Coronary artery (tissue), 2 donors: ENCODE measurements at places on chromosomes 13 and 19.

DNA sequence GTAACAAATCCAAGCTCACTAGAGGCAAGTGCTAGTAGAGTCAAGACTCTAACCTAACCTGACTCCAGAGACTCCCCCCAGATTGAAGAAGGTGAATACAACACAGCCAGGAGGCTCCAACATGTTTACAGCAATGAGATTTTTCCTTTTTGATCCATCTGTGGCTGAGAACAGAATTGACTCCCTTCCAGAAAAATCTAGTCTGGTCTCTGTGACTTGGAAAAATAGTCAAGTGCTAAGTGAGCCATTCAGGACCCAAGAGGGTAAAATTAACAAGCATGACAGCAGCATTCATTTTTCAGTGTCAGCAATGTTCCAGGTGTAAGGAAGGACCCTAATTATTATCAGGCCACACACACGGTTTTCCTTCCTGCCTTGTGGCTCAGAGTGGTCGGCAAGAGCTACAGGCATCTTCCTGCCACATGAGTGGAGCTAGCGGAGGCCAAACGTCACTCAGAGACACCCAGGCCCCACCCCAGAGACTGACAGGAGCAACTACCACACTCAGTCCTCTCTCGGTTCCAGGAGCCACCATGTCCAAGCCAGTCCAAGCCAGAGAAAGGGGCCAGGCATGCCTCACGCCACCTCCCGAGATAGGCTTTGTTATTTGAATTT lies 395.1 kb downstream of the FOXO1 start:
- peak; percentile 82 for DNase-seq

DNA sequence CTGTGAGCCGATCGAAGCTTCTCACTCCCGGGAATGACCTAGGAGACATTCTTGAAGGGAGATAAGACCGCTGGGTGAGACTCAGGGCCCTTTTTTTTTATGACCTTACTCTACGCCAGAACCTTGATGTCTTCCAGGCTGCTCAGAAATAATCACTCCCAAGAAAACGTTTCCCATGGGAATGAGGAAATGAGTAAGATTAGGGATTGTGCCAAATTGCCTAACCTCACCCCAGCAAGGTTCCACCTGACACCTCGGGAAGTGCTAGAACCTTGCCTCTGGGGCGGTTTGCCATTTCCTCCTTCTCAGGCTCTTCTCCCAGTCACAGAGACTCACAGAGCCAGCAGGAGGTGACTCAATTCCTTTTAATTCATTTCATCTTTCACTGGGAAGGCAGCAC lies 2.3 kb downstream of the SLC46A3 start:
- no peak for DNase-seq

DNA sequence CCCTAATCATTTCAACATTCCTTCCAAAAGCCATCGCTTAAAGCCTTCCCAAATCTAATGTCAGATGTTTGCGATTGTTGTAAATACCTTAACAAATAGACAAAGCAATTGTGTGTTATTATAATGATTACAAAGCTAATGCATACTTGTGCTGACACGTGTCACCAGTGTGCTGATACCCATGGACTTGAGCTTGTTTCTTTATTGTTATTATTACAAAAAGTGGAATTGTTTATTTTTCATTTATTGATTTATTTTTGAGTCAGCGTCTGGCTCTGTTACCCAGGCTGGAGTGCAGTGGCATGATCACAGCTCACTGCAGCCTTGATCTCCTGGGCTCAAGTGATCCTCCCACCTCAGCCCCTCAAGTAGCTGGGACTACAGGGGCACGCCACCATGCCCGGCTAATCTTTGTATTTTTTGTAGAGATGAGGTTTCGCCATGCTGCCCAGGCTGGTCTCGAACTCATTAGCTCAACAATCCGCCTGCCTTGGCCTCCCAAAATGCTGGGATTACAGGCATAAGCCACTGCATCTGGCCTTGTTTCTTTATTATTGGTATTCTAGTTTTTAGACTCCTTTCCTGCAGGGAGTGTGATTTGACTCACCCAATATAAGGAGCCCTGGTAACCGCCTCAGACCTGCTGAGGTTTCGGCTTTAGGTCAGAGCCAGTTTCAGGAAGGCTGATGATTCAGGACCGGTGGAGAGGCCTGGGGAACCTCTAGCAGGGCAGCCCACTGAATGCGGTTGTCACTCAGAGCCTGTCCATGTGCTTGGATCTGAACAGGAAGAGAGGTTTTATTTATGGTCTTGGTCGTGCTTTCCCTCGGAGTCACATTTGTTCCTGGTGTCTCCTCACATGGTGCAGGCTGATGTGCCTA lies 2.1 kb upstream of the FBXO17 start:
- no peak for DNase-seq

- no peak for DNase-seq
Observed at GRCh38 chr13:79349011-79349410, 57.0 kb downstream of the RBM26 start.

- DNase-seq: peak; percentile 88
Observed at GRCh38 chr13:30802953-30803478, 67.7 kb downstream of the ALOX5AP start.

DNA sequence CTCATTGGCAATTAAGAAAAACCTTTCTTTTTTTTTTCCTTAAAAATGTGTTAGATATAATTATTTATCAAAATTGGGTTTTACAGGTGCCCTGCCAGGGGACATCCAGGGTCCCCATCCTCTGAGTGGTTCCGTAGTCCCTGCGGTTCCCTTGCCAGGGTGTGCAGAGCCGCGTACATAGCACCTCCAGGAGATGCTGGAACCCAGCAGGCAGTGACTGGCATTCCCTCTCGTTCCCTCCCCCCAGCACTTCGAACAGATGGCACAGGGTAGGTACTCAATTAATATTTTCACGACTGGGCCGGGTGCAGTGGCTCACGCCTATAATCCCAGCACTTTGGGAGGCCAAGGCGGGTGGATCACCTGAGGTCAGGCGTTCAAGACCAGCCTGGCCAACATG lies 82.0 kb downstream of the COL4A1 start:
- DNase-seq: no peak
